ENCODE measurements at places on chromosomes 1 and 21. TPM values are rescaled to one million over a fixed set of nuclear protein-coding genes. Genes with fewer than 3 reads are reported as not detected.

DNA sequence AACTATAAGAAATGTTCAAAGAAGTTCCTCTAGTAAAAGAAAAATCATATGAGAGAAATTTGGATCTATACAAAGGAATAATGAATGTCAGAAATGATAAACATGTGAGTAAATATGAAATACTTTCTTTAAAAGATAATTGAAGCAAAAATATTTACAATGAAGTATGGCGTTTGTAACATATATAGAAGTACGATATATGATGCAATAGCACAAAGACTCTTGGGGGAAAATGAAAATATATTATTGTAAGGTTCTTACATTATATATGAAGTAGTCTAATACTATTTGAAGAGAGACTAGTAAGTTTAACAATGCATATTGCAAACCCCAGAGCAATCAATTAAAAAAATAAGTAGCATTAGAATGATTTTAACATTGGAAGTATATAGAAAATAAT is 20.3 kb upstream of the CCN1 start:
- DNase-seq = no peak

DNA sequence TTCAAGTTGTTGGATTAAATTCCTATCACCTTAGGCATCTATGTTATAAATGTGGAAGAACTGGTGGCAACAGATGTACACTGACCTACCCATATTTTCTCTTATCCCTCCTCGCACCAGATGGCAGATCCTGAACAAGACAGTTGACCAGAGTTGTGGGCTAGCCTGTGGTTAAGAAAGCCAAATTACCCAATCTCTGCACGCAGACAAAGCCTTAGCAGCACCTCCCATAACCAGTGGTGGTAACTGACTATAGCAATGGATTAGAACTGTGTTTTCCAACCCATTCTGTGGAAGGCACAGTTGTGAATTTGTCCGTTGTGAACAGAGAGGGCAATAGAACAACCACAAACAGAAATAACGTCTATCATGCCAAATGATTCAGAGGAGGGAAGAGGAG is 20.6 kb downstream of the ABCB10 start:
- no peak for DNase-seq

DNA sequence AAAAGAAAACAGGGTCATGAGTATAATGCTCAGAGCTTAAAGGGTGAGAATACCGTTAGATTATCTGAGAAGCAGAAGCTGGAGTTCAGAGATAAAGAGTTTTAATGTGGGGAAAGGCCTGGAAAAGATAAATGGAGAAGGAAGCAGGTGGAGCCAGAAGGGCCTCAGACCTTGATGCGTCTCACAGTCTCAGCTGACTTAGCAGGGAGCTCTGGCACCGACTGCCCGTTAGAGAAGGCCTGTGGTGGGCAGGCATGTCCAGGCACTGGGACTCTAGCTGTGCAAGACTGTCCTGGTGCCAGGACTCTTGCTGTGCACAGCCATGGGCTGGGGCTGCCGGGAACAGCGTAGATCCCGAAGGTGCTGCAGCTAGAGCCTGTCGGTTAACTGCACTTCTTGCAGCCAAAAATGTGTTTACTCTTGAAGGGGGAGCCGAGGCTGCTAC is 3.8 kb upstream of the SLAMF9 start:
- no peak for DNase-seq

DNA sequence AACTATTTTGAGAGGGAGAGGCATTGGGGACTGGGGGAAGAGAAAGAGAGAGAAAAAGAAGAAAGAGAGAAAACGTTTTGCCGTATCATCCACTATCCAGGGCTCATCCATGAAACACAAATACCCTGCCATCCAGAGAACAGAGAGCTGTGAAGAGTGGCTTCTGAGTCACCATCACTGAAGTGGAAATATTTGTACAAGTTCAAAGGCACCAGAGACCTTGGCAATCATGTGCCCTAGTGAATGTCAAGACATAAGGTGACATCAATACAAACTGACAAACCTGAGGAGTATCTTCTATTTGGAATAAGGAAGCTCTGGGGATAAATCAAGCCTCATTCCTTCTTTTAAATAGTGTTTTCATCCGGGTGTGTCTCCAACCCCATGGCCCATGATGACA is 197.2 kb upstream of the PROX1 start:
- no peak for DNase-seq

- DNase-seq = no peak
Measured at GRCh38 chr1:207455183-207455754, 1.1 kb downstream of the CR2 start.

DNA sequence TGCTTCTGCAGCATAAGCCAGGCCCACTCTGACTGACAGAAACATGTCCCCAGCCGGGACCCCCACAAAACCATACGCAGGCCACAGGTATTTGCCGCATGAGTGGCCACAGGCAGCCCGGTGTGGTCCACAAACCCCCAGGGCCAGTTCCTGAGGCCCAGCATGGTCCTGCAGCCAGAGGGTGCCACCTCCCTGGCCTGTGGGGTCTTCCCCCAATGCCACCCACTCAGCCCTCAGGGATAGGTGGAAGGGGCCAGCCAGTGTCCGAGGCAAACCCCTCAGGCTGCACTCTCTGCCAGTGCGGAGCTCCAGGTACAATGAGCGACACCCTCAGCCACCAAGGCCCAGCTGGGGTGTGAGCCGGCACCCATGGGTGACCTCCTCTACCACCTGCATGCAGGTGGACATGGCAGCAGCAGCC is 43.5 kb downstream of the UBE2G2 start:
- no peak for DNase-seq

Gene NHLH1
- 0.20 TPM for polyA plus RNA-seq

- no peak for DNase-seq
Measured at GRCh38 chr1:18466676-18467075, 14.1 kb upstream of the KLHDC7A start.

DNA sequence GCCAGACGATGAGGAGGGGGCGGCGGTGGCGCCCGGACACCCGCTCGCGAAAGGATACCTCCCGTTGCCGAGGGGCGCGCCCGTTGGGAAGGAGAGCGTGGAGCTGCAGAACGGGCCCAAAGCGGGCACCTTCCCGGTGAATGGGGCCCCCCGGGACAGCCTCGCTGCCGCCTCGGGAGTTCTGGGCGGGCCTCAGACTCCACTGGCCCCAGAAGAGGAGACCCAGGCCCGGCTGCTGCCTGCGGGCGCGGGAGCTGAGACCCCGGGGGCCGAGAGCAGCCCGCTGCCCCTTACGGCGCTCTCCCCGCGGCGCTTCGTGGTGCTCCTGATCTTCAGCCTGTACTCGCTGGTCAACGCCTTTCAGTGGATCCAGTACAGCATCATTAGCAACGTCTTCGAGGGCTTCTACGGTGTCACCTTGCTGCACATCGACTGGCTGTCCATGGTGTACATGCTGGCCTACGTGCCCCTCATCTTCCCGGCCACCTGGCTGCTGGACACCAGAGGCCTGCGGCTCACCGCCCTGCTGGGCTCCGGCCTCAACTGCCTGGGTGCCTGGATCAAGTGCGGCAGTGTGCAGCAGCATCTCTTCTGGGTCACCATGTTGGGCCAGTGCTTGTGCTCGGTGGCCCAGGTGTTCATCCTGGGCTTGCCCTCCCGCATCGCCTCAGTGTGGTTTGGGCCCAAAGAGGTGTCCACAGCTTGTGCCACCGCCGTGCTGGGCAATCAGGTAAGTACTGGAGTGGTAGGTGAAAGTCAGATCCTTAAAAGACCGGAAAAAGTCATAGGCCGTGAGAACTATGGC is 588 bp downstream of the FLVCR1 start:
- no peak for DNase-seq

- no peak for DNase-seq
Measured at GRCh38 chr21:44574457-44575306, 1.2 kb downstream of the KRTAP10-4 start.

Data from BJ (cell line).